NCI-H748 treated with DMSO at 0.1 percent for 48 hours (cell line): ENCODE measurements at places on chromosomes 6 and 20.

GRCh38 chr20:13325033-13325432 is 104.0 kb downstream of the ISM1 start:
- DNase-seq: no peak

DNA sequence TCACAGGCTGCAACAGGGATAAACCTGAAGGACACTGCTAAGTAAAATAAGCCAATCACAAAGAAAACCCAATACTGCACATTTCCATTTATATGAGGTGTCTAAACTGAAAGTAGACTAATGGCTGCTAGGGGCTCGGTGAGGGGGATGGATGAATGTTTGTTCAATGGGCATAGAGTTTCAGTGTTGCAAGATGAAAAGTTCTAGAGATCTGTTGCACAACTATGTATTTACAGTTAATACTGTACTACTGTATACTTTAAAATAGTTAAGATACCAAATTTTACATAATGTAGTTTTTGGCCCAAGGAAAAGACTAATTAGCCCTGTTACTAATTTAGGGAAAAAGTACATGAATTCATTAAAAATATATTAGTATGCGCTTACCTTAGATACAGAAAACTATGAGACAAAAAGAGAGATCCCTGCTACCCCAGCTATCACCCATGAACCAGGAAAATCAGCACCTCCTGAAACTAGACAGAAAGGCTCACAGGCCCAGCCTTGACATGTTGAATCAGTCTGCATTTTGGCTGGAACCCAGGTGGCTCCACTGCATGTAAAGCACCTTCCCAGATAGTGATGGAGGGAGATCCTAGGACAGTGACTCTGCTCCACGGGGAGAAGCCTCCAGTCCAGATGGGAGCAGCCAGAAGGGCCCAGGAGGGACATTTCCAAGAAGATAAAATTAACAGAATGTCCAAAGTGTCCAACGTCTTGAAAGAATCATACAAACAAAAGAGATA is 16.1 kb downstream of the HLA-F start:
- DNase-seq: no peak

DNA sequence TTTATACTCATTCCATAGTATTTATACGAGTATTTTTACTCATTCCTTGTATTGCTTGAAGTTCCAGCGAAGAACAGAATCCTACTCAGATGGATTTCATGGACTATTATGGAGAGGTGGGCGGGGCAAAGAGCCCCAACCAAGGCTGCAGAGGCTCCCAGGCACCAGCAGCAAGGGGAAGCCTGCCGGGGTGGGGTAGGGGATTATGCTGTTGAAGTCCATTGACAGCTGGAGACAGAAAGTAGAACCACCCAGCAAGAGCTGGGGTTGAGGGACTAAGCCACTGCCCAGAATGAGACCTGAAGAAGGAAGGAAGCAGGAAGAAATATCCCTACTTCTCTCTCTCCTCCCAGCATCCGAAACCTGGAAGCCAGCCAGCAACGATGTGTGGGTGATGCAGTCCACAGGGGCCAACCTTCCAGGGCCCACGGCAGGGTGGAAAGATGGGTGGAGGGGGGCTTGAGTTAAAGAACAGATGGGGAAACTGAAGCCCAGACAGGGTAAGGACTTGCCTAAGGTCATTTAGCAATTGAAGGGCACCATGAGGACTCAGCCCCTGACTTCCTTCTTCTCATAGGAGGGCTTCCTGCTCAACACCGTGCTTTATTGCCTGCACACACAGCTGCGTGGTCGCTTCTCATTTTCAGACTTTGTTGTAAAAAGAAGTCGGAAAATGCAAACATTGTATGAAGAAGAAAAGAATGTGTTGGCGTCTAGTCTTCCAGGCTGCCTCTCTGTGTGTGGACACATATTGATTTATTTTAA is 18.3 kb upstream of the GTSF1L start:
- DNase-seq: no peak

GRCh38 chr6:8392569-8392968 is 42.8 kb downstream of the SLC35B3 start:
- peak; percentile 62 for DNase-seq

GRCh38 chr6:25454136-25454535 is 175.0 kb downstream of the CARMIL1 start:
- DNase-seq: no peak

GRCh38 chr6:53333439-53334408 is 15.0 kb downstream of the ELOVL5 start:
- DNase-seq: no peak

GRCh38 chr20:33843854-33844253 is 32.7 kb downstream of the CHMP4B start:
- DNase-seq: no peak

GRCh38 chr6:170039156-170040114 is 251.4 kb downstream of the DLL1 start:
- DNase-seq: no peak

- DNase-seq: no peak
These were observed at the start of gene CD93 for GRCh38 chr20:23086056-23086566. TSS of gene CD93 (minus strand) at chr20:23086324. CDS start at chr20:23086192, 132 bp downstream.

- no peak for DNase-seq
These were observed 41.6 kb downstream of the NUP153 start for GRCh38 chr6:17665132-17665531.

- no peak for DNase-seq
These were observed 12.8 kb upstream of the PDYN start for GRCh38 chr20:2006452-2007361.

GRCh38 chr6:106308985-106309384 is 16.6 kb downstream of the ATG5 start:
- no peak for DNase-seq

DNA sequence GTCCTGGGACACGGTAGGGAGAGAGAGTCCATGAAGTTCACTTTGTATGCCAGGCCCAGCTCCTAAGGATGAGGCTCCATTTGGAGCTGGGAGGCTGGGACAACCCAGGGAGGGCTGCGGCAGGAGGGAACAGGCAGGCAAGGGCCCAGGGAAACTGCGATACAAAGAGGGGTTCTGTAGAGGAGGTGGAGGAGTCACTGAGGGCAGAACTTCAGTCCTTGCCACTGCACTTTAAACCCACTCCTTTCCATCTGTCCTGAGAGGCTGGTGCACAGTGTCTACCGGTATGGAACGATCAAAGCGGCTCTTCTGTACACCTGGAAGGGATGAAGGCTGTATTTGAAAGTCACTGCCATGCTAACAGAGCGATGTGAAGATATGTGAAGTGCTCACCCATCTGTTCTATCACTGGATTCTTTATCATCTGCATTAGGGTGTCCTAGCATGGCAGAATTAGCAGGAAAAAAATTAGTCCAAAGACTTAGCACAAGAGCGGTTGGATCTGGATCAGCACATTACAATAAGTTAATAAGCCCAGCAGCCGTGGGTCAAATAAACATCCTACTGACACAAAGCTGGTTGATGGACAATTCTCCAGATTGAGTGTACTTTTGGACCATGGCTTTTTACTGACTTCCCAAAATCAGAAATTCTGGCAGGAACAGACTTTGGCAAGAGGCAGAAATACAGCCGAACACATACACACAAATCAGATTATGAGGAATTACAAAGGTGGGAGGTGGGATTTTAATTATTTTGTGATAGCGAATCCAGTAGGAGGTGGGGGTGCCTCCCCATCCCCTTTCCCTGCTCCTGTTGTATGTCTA is 20.9 kb upstream of the ZFAND3 start:
- DNase-seq: no peak

DNA sequence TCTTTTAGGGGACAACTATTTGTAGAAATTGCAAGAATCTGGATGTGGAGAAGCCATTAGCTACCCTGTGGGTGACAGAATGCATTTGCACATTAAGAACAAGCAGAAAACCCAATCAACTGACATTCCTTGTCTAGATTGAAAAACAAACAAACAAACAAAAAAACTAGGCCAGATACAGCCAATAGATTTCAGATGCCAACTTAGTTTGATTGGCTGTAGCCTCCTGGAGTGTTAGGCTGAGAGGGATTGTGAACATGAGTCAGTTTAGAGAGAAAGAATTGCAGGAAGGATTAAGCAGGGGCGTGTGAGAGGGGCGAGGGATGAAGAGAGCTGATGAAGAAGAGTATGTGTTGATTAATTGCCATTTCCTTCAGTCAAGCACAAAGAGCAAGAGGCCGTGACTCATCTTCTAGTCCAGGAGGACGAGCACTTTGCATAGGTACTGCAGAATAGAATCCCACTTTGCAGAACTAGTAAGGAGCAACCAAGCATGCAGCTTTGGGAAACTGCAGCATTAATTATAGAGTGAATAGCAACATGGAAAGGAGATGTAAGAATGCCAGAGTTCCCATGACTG is 188.0 kb upstream of the RAB32 start:
- DNase-seq: no peak

DNA sequence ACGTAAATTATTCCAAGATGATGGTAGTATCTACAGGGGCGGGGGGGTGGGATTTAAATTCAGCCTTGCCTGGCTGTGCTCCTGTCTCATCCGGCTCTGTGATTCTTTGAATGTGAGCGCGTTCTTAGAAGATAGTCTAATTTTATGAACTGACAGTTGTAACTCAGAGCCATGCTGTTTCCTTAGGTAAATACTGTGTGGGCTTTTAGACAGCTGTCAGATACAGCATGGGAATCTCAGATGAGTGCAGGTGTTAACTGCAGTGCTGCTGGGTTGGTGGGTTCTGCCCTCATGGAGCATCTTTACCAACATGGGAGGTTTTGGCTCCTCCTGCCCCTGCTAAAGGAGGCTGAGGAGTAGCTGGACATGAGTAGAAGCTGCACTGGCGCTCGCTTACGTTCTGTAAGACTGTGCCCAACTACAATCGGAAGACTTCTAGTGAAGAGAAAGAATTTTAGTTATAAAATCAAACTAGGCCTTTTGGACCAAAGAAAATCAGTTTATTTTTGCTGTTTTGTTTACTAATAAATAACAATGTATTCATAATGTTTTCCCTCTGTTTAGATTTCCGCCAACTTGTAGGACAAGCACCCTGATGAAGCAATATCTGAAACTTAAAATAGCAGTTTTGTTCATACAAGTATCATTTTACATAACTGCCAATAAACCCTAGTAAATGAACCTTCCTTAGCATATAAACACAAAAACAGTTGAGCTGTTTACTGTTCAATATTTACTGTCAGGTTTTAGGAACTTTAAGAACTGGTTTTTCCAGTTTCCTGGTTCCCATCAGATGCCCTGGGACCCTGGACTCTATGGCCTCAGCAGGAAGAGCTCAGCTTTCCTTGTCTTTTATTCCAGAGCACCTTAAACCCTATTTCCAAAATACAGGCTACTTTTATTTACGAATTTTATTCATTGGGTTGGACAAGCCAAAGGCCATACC is 66.1 kb downstream of the FAM120B start:
- DNase-seq: peak; percentile 14

DNA sequence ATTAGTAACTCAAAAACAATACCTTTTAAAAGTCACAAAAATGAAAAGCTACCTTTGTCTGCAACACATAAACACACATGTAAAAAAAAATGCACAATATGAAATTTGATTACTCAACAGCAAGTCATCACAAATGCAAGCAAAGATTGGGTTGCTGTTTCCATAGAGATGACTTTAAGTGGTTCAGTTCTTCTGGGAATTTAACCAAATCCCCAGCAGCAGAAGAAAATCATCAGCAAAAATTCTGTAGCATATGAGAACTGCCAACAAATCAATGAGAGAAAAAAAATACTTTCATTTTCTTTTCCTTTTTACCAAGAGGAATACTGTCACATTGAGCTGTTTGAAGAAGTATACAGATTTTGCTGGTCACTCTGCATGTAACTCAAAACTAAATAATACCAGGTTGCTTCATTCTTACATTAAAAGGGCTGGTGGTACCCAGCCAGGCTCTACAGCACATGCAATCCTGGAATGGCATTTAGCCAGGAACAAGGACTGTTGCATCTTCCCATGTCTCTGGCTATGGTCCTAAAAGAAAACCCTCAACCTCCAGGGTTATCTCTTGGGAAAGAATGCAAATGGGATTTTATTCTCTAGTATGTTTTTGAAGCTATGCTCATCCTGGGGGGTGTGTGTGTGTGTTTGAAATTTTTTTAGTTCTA is 158.3 kb downstream of the OPRM1 start:
- no peak for DNase-seq

- no peak for DNase-seq
These were observed 77.1 kb downstream of the TMEM170B start for GRCh38 chr6:11614534-11615213.

GRCh38 chr6:119035459-119035858 is 43.0 kb downstream of the FAM184A start:
- DNase-seq: no peak

DNA sequence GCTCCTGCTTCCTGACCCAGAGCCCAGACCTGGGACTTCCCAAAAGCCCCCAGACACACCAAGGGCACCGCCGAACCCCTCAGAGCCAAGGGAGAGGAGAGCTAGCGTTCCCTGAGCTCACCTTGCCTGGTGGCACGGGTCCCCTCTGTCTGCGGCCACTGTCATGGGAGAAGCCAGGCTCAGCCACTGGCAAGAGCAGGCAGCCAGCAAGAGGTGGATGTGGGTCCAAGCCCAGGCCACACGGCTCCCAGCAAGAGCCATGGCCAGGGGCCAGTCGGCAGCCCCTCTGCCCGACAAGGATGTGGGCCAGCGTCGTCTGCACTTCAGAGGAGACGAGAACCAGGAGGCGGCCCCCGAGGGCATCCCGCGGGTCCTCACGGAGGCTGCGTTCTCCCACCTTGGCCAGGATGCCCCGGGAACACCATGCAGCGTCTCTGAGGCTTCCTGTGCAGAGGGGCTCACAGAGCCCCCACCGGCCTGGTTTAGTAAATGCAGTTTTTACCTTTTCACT is 2.2 kb upstream of the PPDPF start:
- DNase-seq: no peak

DNA sequence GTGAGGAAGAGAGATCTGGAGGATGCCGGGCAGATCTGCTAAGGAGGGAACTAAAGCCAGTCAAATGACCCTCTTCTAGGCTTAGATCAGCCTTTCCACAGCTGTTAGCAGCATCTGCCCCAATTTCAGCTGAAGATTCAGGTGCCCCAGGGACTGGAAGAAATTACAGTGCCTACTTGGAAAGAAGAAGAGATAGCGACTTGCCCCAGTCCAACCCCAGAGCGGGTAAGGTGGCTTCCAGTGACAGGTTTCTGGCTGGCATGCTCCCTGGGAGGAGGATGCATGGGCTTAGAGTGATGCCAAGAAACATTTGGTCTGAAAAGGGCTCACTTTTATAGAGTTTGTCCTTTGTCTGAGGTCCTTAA is 620 bp downstream of the TJAP1 start:
- DNase-seq: no peak
